BE2C (cell line): ENCODE measurements at places on chromosomes 16 and 17.

GRCh38 chr17:77695386-77695785, 263.1 kb upstream of the TNRC6C start:
- no peak for DNase-seq

GRCh38 chr17:9389111-9389527, 186.5 kb downstream of the STX8 start:
- no peak for DNase-seq

DNA sequence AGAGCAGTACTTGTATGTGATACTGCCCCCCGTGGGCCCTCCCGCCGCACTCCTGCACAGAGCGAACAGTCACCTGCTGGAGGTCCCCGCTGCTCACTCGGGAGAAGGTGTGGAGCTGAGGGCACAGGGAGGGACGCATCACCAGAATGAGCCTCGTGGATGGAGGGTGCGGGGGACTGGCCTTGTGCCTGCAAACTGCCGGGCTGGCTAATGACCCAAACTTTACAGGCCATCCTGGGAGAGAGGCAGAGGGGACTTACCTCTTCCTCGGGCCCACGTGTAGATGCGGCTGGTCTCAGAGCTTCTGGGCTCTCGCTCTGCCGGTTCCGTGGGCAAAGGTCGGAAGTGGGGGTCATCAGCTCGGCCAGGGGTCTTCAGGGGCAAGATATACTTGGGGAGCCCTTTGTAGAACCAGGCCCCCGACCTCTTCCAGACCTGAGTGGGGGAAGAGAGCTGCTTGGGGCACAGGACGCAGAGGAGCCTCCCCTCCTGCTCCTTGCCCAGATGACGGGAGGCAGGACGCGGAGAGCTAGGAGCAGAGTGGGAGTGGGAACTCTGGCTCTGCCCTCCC, 65.5 kb upstream of the DOC2B start:
- no peak for DNase-seq

- no peak for DNase-seq
Observed at GRCh38 chr17:83124871-83125514, 45.6 kb downstream of the METRNL start.

- DNase-seq, result no peak
Observed at GRCh38 chr16:68389006-68389405, 59.3 kb downstream of the SMPD3 start.

GRCh38 chr17:7838090-7839075, 4.4 kb downstream of the KDM6B start:
- DNase-seq, result peak; percentile 47

DNA sequence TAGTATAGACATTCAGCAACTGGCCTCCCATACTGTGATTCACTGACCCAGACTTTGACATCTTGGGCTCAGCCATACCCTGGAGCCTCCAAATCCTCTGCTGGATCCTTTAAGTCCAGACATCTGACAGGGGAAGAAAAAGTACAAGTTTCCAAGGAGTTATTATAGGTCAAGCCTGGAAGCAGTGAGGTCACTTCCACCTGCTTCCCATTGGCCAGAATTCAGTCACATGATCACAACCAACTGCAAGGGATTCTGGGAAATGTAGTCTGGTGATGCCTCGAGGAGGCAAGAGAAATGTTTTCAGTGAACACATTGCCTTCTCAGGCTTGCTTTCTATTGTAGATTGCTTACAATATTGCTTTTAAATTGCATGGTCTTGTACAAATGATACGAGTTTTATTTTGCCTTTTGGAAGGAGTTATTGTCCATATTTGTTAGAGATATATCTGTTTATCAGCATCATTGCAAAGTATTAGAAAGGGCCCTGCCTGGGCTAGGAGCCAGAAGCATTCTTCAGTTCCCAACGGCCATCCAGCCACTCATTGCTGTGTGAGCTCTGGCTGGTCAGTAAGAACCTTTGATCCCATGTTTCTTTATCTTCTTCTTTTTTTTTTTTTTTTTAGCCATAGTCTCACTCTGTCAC, 696.9 kb downstream of the WWOX start:
- DNase-seq, result peak; percentile 20

GRCh38 chr17:1843947-1844346, 14.1 kb downstream of the RPA1 start:
- DNase-seq, result no peak

DNA sequence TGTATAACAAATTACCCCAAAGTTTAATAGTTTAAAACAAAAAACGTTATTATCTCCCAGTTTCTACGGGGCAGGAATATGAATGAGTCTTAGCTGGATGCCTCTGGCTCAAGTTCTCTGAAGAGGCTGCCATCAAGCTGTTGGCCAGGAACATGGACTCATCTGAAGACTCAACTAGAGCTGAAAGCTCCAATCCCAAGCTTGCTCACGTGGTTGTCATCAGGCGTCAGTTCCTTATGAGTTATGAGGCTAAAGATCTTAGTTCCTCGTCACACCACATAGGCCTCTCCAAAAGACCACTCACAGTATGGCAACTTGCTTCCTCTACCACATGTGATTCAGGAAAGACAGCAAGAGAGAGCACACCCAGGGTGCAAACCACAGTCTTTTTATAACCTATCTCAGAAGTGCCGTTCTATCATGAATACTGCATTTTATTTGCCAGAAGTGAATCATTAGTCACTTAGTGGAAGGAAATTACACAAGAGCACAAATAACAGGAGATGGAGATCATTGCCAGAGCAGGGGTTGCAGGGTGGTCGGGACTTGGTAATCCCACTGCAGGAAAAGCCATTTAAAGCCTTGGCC, 48.7 kb upstream of the NLK start:
- no peak for DNase-seq

DNA sequence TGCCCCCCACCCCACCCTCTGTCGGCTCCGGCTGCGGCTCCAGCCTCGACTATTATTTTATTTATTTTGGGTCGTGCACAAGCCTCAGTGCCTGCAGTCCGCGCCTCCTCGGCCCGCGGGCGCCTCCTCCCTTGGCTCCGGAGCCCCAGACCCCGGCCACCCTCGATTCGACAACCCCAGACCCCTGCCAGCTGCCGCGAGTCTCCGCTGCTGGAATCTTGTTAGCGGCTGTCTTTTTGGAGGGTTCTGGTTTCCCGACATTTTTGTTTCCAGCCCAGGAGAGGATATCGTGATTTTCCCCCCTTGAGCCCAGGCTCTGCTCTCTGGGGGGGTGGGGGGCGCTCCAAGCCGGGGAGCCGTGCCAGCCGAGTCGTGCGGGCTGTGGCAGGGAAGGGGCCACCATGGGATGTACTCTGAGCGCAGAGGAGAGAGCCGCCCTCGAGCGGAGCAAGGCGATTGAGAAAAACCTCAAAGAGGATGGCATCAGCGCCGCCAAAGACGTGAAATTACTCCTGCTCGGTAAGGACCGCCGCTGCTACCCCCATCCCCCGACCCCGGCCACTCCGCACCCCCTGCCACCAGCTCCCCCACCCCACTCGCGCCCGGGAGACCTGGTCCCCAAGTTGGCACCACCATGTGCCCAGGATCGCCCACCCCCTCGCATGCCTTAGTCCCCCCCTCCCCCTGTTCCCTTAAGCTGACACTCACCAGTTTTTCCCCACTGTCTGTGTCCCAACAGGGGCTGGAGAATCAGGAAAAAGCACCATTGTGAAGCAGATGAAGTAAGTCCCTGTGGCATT, 746 bp downstream of the GNAO1 start:
- peak; percentile 38 for DNase-seq

- DNase-seq, result no peak
Observed at GRCh38 chr17:27862004-27862403, 31.2 kb downstream of the LYRM9 start.

- DNase-seq, result no peak
Observed at GRCh38 chr16:68902969-68903345, 59.6 kb downstream of the TANGO6 start.

DNA sequence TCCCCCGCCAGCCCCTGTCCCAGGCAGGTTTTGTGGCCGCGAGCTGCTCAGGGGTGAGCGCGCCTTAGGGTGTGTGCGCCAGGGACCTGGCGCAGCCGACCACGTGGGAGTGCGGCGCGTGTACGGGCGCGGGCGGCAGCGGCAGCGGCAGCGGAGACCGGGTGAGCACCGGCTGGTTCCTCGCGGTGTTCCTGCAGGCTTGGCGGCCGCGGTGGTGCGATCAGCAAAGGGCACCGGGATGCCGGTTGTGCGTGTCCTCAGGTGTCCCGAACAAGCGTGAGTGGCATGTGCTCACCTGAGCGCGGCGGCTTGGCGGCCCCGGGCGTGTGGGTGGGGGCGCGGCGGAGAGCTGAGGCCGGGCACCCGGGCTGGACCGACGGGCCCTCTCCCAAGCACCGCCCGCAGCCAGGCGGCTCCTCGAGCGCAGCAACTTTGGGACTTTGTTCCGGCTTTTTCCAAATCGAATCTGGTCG, 381 bp upstream of the HSD11B2 start:
- DNase-seq, result peak; percentile 52

GRCh38 chr16:893360-893759, 77.4 kb downstream of the LMF1 start:
- DNase-seq, result peak; percentile 71

DNA sequence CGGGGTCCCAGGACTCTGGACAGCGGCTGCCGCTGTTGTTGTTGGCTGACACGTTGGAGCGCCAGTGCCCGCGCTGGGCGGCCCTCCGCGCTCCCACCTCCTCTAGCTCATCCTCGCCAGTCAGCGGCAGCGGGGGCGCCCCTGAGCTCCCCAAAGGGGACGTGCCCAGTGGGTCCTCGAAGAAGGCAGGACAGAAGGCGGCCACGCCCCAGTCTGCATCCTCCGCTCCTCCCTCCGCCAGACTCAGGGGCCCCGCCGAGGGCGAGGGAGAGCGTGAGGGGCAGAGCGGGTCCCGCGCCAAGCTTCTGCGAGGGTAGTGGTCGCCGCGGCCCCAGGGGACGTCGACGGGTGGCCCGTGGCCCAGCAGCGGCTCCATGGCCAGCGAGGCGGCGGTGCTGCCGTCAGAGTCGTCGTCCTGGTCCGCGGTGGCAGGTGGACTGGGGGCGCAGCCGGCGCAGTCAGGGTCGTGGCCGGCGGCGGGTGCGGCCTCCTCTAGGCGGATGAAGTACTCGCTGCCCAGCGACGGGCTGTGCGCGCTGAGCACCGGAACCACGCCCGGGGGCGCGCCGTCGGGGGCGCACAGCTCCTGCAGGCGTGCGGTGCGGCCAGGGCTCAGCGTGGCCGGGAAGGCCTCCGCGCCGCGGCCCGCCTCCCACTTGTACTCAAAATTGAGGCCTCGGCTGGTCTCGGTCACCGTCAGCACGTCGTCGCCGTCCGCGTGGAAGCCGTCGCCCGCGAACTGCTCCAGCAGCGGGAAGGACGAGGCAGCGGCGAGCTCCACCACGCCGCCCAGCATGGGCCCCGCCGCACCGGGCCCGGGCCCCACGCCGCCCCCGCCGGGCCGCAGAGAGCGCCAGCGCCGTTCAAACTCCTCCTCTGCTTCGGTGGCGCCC, 43.2 kb upstream of the PVALEF start:
- no peak for DNase-seq

DNA sequence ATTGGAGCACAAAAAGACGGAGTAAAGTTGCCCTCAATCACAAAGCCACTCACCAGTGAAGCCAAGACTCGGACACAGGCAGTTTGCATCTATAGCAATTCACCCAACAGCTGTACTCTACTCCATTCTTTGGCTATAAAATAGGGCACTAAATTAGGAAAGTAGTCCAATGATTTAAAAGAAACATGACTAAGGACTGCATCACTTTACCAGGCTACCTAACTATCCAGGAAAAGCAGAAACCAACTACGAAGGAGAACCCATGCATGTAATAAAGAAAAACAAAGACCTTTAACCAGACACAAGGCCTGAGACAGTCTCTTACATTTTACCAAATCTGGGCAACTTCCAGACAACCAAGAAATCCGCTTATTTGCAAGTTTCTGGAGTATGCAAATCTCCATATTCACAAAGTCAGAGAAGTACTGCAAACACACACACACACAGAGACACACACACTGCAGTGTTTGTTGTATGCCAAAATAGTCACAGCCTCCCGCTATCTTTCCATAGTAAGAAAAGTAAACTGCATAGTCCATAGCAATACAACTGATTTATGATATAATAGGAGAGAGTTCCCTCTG, 59.8 kb downstream of the CDH11 start:
- no peak for DNase-seq

- DNase-seq, result no peak
Observed at GRCh38 chr17:41417576-41418015, 6.8 kb downstream of the KRT37 start.

DNA sequence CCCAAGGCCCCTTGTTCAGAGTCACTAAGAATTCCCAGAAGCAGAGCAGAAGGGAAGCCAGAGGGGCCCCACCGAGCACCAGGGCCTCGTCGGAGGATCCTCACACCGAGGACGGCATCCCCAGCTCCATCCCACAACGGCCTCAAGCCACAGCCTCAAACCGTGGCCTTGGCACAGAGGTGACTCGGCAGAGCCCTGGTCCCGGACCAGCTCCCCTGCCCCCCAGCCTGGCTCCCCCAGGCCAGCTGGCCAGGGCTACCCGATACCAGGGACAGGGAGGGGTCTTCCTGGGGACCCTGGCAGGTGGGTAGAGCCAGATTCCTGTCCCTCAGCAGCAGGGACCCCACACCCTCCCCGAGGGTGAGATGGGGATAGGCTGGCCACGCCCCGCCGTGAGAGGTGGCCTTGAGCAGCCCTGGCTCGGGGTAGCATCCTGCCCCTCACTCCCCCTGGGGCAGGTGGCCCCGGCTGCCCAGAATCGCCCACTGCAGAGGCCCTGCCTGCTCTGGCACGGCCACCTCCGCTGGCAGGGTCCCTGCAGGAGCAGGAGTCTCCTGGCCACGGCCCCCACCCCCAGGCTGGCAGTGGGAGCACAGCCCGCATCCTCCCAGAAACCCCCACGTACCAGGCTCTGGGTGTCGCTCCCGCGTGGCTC, 5.6 kb upstream of the PVALEF start:
- no peak for DNase-seq

- DNase-seq, result no peak
Observed at GRCh38 chr17:36550491-36551417, 6.0 kb downstream of the GGNBP2 start.

DNA sequence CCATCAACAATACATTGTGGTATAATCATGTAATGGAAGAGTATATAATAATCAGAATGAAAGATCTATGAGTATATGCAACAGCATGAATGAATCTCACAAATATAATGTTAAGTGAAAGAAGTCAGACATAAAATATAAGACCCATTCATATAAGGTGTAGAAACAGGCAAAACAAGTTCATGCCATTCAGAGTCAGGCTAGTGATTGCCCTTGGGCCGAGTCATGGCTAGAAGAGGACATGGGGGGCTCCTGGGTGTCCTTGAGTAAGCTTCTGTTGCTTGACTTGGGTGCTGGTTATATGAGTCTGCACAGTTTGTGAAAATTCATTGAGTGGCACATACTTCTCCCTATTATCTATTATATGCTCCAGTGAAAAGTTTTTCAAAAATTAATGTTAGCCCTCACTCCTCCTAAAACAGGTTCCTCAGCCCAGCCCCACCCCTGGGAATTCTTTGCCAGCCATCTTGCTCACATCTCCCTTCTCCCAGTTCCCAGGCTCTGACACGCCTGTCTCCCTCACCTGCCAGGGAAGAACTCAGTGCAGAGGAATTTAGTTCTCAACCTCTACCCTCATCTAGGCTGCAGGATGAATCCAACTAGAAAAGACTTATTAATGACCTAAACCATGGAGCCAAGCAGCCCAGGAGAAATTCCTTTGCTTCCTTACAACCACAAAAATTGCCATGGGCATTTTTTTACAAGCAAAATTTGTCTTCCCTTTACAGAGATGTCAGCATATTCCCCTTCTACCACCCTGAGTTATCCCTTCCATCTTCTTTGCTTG, 52.4 kb upstream of the NFAT5 start:
- DNase-seq, result no peak
